ENCODE measurements at places on chromosomes 6 and 20.

DNA sequence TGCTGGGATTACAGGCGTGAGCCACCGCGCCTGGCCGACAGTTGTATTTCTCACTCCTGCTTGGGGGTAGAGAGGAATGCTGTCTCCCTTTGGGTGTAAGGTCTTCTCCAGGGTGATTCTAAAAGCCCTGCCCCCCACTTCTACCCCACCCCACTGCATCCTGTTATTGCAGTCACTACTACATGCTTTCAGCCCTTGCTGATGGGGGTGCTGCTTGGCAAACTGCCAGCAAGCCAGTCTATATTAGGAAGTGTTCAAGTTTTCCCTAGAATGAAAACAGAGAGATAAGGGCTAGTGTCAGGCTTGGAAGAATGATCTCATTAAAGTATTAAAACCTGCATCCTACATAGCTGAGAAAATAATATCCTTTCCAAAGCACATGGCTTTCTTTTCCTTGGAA lies 31.3 kb downstream of the TTI1 start:
- no peak for DNase-seq

GRCh38 chr20:46139908-46140482 lies 21.9 kb downstream of the CD40 start:
- DNase-seq: peak; percentile 34

- DNase-seq: no peak
Observed at GRCh38 chr6:108027056-108027455, 47.5 kb downstream of the OSTM1 start.

DNA sequence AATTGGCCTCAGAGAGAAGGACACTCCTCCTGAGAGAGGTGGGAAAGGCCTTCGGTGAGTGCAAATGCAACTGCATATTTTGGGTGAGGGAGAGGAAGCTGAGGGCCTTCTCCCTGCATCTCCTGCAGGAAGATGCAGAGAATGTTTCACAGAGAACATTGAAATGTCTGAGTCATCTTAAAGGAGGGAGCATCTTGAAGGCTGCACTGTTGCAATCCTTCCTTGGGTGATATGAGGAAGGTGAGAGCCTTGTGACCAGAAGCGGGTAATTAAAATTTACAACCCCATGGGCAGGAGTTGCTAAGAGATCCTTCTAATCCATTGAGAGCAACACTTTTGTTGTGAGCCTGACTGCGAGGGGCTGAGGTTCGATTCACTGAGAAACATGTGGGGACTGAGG lies 375.7 kb upstream of the MARCKS start:
- no peak for DNase-seq

GRCh38 chr6:135192256-135193174 lies 11.4 kb downstream of the MYB start:
- no peak for DNase-seq

- no peak for DNase-seq
Observed at GRCh38 chr6:34532230-34532629, 23.9 kb downstream of the SPDEF start.

- no peak for DNase-seq
Observed at GRCh38 chr20:3013771-3014170, 29.7 kb upstream of the GNRH2 start.

DNA sequence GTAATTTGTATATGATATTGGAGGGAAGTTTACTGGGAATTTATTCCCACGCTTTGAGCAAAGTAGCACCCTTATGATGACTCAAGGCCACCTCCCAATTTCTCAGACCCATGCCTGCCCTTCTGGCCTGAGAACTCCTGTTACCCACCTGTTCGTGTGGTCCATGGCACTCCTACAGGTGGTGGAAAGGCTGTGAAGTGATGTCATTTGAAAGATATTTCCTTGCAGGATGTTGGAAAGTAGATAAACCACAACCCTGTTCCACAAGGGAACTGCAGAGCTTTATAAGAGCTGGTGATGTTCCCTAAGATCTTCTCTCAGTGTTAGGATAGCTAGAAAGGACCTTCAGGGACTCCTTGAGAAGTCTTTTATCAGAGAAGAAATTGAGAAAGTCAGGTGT lies 70.5 kb downstream of the ADGRG6 start:
- no peak for DNase-seq

DNA sequence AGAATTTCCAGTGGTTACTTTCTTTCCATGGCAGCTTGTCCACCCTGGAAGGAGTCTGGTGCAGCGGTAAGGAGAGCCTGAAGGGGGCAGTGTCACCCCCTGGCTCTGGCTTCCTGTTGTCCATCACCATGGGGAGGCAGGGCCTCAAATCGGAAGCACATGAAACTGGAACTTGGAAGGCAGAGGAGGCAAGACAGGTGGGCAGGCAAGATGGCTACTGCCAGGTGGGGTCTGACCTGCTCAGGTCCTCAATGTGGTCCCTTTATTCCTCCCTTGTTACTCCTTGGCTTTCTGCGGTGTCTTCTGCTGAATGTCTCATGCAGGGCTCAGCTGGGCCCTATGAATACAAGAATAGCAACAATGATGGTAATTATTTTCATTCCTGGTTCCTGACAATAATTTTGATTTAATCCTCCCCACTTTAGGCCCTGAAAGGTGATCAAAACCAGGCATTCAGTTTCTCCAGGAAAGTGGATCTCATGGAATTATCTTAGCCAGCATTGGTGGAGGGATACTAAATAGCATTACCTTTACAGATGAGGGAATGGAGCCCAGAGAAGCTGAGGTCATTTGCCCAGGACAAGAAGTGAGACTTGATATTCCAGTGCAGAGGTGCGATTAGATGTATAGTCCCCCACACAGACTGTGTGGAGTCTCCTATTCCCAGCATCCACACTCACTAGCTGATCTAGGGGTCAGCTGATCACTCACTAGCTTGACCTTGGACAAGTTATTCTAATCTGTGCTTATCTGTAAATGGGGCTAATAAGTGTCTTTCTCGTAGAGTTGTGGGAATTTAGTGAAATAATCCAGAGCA lies 17.6 kb upstream of the SNAI1 start:
- no peak for DNase-seq

GRCh38 chr6:166561771-166562359 lies 24.6 kb downstream of the RAMACL start:
- DNase-seq: no peak

GRCh38 chr20:22430746-22431168 lies 153.6 kb downstream of the FOXA2 start:
- no peak for DNase-seq

DNA sequence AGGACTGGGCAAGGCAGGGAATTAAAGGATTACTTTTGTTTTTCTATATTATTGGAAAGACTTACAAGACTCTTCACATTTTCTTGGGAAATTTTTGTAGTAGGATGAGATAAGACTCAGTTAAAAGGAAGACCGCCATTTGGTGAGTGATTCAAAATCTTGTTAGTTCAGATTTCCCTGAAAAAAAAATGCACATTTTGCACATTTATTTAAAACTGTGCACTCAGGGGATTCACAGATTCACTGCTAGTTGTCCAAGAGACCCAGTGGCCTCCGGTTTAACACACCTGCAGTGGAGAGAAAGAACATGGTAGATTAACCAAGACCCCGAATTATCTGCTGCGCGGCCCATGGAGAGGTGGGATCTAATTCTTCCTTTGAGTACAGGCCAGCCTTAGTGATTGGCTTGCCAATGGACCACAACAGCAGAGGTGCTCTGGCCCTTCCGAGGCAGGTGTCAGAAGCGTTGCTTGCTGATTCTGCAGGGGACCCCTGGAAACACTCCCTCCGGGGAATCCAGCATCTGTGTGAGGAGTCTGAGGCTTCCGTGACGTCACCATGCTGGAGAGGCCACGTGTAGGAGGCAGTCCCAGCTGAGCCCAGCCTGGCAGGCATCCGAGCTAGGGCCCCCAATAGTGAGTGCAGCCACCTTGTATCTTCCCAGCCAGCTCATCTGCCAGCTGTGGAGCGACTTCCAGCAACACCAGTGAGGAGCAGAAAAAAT lies 68.9 kb downstream of the ZNF217 start:
- DNase-seq: no peak

GRCh38 chr6:56652994-56653393 lies 10.3 kb upstream of the DST start:
- no peak for DNase-seq

DNA sequence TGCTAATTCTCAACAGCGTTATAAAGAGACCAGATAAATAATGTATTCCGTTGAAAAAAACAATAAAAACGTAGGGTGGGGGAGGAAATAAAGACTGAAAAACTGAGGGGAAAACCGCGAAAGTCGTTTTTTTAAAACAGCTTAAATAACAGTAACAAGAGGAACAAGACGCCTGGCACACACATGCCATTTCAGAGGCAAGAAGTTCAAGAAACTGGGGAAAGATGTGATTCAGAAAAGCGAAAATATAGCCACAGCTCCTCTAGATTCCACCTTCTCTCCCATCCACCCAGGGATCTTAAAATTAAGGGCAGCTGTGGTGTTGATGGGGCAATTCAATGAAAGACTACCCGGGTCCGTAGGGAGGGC lies 1.3 kb downstream of the EPB41L2 start:
- DNase-seq: no peak

DNA sequence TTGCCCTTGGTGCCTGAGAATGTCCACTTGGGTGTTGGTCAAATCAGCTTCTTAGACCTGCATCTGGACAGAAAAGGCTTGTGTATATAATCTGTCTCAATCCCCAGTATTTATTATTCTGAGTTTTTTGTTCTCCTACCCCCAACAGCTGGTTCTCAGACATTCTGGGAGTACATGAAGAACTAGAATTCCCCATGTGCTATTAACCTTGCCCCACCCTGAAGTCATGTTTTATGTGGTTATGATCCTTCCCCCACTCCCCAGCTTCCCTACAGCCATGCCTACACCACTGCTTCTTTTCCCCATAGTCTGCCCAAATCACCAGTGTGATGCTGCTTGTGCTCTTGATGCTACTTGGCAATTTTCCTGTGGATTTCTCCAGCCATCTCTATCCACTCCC lies 157.0 kb downstream of the ADAT2 start:
- no peak for DNase-seq

- DNase-seq: no peak
Observed at GRCh38 chr6:62904687-62905086, 306.6 kb upstream of the FKBP1C start.

GRCh38 chr6:121437851-121438651 lies 2.6 kb downstream of the GJA1 start:
- DNase-seq: no peak

- DNase-seq: no peak
Observed at GRCh38 chr6:11978169-11978987, 33.7 kb upstream of the HIVEP1 start.

DNA sequence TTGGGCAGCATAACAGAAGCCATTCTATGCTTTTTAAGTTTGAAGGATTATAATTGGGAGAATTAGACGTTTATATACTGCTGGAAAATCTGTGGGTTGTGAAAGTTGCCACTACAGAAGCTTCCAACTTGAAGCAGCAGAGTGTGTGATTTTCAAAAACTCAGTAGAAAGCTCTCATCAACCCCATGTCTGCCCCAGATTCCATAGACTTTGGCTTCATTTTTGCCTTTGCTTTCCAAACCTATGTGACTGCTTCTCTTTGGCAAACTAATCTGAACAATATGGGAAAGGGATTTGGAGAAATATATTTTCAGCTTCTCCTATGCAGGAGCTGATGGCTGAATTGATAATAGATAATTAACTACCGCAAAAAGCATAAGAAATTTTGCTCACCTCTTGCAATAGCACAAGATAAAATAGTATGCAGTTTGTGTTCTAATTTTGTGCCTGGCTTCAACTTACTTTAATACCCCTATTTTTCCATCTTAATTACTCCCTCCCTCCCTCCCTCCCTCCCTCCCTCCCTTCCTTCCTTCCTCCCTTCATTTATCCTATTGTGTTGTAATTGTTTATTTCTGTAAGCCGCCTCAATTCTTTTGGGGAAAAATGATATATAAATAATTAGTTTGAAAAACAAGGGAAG lies 214.1 kb upstream of the HS3ST5 start:
- DNase-seq: no peak

DNA sequence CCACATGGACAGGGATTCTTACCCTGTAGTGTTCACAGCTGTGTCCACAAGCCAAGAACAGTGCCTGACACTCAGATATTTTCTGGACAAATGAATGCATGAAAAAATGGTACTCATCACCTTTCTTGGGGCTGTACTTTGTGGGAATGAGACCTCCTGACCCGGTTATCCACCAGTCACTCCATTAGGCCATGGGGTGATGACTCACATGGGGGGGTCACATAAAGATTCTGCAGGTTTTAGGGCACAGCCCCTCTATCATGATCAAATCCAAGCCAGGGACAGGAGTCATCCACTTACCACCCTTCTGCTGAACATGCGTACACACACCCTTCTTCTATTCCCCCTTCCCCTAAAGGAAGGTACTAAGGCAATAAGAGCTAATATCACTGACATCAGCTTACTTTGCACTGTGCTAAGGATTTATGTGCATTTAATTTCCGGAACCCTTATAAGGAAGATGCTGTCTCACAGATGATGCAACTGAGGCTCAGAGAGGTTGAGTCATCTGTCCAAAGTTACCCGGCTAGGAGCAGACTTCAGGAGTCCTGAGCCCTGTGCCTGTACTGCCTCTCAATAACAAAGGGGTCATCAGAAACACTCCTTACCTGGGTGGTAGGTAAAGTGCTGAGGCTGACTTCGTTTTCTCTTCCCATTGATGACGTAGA lies 107.8 kb downstream of the NFATC2 start:
- no peak for DNase-seq

- no peak for DNase-seq
Observed at GRCh38 chr6:96304997-96305396, 216.6 kb upstream of the UFL1 start.

DNA sequence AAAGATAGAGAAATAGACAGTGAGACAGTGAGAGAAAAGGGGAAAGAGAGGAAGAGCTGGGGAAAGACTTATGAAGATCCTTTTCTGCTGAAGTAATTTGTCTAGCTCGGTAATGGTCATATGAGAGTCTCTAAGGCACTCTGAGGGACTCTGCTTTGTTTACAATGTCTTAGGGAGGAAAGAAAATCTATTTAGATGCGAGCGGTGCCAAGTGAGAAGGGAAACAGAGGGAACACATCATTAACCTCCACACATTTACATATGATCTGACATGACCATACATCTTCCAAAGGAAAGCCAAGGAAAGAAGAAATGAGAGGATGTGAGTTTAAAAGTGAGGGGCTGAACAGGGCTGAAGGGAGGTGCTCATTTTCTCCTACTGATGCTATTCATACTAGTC lies 862.3 kb upstream of the CITED2 start:
- DNase-seq: no peak

- no peak for DNase-seq
Observed at GRCh38 chr6:167079853-167080297, 43.0 kb upstream of the CCR6 start.

DNA sequence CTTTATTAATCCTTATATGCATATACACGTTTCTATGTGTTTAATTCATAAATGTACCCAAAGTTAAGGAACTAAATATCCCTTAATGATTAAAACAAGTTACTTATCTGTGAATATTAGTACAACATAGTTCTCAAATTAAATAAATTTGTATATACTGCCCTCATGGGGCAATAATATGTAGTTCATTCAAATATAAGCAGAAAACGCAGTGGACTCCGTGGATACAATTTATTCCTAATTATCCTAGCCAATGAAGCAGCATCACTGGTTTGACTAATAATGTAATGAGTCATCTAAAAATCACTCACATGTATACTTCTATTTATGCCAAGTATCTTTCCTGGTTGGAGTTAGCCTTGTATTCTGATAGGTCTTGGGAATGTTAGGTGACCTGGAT lies 111.6 kb downstream of the TBC1D32 start:
- DNase-seq: no peak

Measured in NCI-H1092 (cell line).